ENCODE measurements at places on chromosomes 5 and 9.

DNA sequence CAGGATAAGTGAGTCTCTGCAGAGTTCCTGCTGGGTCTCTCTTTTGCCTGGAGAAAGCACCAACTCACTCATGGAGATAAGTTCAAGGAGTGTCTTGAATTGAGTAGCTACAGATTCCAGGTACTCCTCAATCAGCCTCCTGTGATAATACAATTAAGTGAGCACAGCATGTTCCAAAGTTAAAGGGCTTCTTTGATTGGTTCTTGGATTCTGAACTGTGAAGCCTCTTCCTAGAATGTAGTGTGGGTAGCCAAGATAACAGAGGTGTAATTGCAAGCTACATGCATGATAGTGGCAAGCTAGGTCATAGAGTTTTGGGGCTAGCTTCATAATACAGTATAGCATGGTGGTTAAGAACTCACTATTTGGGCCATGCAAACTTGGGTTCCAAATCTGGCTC is 23.2 kb upstream of the CARNMT1 start:
- no peak for DNase-seq

GRCh38 chr5:59241119-59241518 is 652.4 kb downstream of the PDE4D start:
- no peak for DNase-seq

- DNase-seq = no peak
Measured at GRCh38 chr9:130632841-130633240, 31.6 kb upstream of the PRDM12 start.

DNA sequence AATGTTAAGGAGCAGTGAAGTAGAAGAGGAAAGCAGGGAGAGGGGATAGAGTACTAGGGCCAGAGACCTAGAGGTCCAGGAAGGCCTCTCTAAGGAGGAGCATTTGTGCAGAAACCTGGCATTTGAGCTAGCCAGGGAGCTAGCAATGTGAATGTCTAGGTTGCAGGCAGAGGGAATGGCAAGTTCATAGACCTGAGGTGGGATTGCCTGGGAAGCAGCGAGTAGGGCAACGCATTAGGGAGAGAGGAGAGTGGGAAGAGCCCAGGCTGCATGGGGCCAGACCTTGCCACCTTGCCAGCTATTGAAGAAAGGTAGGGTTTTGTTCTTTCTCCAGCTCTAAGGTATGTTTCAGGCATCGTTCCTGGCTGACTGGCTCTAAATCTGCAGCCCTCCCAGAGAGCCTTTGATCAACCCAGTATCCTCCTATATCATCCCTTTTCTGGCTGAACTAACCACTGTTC is 54.0 kb downstream of the SLC22A5 start:
- DNase-seq = no peak

DNA sequence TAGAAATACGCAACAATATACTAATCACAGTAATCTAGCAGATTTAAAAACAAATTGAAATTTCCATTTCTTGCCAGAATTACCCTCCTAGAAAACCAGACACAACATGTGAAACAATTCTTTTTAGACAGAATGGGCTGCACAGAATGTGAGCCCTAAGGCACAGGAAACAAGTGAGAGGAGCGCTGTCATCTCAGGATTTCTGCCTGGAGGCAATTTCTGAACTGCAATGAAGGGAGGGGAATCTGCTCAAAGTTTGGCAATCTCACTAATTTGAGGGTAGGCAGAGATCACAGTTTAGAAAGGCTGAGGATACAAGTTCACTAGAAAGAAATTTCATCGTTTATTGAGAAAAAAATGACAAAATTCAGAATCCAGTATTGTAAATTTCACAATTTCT is 70.3 kb downstream of the INIP start:
- no peak for DNase-seq

GRCh38 chr5:172509405-172509781 is 55.1 kb upstream of the SH3PXD2B start:
- no peak for DNase-seq

DNA sequence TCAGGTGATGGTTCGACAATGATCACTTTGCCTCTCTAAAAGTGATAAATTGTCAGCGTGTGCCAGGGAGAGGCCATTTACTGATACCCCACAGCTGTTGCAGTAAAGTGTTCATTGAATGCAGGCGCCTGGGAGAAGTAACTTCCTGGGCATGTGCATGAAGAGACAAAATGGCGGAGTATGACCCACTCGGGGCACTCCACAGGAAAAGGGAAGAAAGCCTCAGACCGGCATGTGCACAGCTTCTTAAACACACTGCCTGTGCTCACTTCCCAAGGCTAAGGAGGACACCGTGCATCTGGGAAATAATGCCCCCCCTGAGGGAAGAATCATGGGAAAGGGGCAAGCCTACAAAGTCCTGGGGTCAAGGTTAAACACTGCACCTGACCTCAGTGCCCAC is 329.5 kb downstream of the ICE1 start:
- DNase-seq = no peak

- no peak for DNase-seq
Measured at GRCh38 chr9:34070606-34071324, 22.1 kb upstream of the UBAP2 start.

DNA sequence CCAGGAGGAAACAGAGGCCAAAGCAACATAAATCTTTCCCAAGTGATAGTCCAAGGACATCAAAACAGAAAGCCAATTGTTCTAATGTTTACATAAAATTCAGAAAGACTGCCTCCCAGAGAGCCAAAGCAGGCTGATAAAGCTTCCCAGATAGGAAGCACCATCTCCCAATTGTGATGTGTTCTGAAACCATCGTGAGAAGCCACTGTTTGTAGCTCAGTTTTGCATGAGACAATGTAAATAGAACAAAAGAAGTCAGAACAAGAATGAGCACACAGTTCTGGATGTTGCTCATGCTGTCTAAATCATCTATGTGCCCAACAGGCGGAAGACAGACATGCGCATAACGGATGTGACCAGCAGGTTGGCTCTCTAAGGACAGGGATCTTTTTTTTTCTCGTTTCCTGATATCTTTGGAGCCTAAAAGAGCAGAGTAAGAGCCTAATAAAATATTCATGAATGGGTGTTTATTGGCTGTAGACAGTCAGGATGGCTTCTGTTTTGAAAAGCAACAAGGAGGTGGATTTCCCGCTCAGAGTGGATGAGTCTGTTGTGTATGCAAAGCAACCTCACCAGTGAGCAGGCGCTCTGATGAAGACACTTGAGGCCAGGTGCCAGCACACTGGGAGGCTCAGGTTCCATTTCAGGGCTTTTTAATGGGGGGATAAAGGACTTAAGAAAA is 113.6 kb downstream of the GNA14 start:
- DNase-seq = no peak

DNA sequence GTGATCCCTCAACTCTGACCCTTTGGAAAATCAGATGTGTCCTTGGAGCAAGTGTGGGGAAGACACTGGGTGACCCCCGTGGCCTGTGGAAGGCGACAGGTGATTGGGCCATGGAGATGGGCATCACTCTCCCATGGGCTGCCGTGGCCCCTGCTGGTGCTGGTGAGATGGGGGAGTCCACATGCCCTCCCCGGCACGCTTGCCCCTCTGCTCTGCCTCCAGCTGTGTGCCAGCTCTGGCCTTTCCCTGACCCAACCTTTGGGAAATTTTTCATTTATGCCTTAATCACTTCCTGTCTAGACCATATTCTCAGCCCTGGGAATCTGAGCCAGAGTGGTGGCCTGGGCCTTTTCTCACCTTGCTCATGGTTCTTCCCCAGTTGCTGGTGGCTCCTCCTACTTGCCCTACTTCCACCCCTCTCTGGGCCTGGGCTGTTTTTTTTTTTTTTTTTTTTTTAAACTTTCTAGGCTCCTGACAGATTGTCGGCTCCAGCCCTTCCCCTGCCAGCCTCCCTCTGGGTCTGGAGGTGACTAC is 56.6 kb downstream of the RGS3 start:
- DNase-seq = no peak

DNA sequence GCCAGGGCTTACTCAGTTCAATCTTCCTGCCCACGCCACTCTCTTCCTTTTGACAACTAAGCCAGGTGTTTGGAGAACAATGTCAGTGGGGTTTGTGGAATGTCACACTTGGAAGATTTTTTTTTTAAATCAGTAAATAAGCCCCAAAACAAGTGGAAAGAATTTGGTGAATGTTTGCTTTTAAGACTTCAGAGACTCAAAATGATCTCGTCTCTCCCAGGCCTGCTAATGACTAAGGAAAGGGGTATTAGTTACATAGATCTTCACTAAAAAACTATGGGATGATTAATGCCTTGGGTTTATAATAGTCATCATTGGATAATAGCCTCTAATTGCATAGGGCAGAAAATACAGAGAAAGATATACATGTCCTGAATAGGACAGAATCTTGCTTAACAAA is 166.4 kb downstream of the DMRT2 start:
- DNase-seq = no peak

GRCh38 chr9:98287384-98287783 is 31.9 kb upstream of the TBC1D2 start:
- DNase-seq = no peak

DNA sequence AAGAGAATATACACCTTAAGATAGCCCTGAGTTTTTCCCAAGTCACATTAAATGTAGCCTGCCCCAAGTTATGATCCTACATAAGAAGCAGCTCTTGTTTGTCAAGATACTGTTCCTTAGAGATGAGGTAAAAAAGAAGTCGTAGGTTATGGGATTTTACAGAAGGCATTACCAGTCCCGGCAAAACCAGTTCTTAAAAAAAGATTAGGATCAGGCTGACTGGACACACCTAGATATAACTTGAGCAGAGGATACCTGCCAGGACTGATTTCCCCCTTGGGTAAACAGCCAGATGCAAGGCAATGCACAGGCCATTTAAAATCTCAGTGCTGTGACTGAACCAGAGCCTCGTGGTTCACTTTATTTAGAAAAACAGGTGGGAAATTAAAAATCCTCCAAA is 14.1 kb upstream of the SEMA5A start:
- DNase-seq = no peak

GRCh38 chr9:137611623-137612609 is 6.4 kb downstream of the ARRDC1 start:
- peak; percentile 56 for DNase-seq

DNA sequence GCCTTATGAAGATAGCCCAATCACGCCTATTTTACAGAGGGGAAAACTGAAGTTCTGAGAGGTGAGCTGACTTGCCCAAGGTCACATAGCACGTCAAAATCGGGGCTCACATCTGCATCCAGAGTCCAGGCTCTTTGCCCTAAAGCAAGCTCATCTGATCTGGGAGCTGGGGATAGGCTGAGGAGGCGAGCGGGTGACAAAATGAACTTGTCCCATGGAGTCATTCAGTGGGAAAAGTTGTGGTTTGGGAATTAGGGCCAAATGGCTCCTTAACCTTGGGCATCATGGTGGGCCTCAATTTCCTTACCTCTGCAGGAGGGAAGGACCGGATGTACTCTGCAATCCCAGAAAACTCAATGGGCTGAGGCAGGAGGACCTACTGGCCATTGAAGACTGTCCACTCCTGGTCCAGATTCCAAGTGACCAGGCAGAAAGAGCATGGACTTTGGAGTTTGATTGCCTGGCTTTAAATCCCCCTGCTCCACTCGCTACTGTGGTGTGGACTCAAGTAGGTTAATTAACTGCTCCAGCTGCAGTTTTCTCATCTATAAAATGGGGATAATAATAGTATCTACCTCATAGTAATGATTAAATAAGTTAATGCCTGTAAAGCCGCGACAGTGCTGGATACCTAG is 160.4 kb downstream of the RGS3 start:
- no peak for DNase-seq

DNA sequence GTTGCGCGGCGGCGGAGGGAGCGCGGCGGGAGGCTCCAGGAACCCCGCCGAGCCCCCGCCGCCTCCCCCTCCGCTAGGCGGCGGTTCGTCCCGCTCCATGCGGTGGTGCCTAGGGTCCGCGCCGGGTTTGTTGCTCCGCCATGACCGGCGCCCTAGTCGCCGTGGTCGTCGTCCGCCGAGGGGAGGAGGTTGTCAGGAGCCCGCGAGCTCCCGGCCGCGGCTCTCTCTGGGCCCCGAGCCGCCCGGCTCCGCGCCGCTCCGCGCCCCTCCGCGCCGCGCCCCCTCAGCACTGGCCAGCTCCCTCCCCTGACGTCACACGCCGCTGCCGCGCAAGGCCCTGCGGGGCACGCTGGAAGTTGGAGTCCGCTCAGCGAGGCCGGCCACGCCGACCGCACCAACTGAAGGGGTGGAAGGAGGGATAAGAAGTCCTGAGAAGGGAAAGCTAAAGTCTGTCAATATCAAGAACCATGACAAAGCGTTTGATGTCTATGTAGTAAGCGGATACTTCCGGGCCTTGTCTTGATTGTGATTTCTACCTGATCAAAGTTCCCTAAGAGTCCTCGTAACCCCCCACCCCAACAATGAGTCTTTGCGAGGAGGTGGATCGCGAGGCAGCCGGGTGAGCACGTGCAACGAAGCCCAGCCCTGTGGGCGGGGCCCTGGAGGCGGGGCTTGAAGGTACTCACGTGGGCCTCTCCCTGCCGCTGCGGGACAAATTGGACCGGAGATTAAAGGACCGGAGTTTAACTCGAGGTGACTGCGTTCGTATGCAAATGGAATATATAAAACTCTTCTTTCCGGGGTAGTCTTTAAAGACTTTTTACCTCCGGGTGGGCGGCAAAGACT is at the start of gene NR6A1:
Gene NR6A1, minus strand, starts transcription at position 291 of the 846 bp plus-strand sequence.
- DNase-seq = peak; percentile 89

DNA sequence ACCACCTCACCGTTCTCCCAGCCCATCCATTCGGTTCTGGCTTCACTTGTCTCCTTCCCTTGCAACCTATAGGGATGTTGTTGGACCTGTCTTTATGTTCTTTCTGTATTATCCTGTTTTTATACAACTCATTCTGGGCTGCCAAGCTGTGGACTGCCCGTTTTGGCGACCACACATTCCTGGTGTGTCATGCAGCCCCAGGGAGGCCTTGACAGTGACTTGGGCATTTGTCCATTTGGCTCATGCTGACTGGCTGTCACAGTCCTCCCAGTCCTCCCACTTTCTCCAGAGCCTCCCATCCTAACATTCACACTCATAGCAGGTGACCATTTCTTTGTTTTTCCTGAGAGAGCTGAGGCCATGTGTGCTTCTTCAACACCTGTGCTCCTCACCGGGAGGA is 136.4 kb downstream of the SLF1 start:
- DNase-seq = no peak

DNA sequence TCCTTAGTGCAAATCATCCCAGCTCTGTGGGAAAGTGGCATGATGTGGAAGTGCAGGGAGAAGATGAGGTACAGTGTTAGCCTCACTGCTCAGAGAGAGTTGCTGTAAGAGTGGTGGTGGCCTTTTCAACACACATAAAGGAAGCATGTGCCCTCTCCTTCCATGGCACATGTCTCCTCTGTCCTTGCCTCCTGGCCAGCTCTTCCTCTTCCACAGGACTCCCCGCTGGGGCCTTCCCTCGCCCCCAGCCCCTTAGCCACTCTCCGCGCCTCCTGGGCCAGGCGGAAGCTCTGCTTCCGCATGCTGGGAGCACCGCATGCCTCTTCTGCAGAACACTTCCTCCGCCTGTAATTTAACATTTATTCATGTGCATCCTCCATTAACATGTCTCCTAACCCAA is 4.8 kb upstream of the KCNMB1 start:
- DNase-seq = no peak

All from fibroblast of the conjunctiva (primary cell).